ENCODE measurements at places on chromosomes 16 and 17. TPM values are rescaled to one million over a fixed set of nuclear protein-coding genes. Genes with fewer than 3 reads are reported as not detected.

The G6PC1 gene
- total RNA-seq = not detected

The STH gene
- total RNA-seq = not detected

The NKD1 gene
- total RNA-seq = 0.68 TPM

The CDH1 gene
- not detected for total RNA-seq

The HOXB7 gene
- total RNA-seq = 6.6 TPM

The SLC52A1 gene
- not detected for total RNA-seq

The EME1 gene
- 0.88 TPM for total RNA-seq

The PLLP gene
- 0.51 TPM for total RNA-seq

The CHAD gene
- total RNA-seq = not detected

The KRTAP3-1 gene
- total RNA-seq = not detected

The KRT31 gene
- total RNA-seq = not detected

The ITGA2B gene
- not detected for total RNA-seq

The TMEM88 gene
- total RNA-seq = 16.0 TPM

The TP53TG3E gene
- not detected for total RNA-seq

The ZNF597 gene
- total RNA-seq = 2.4 TPM

The OR2C1 gene
- total RNA-seq = not detected

The COQ9 gene
- total RNA-seq = 27.9 TPM

The ABCA6 gene
- total RNA-seq = 220 TPM

The HS3ST3A1 gene
- 0.19 TPM for total RNA-seq

The NTN1 gene
- 5.1 TPM for total RNA-seq

The TMEM235 gene
- not detected for total RNA-seq

The CACNG1 gene
- total RNA-seq = not detected

The CLEC19A gene
- not detected for total RNA-seq

The KRT13 gene
- total RNA-seq = not detected

The TNFSF12 gene
- total RNA-seq = 56.5 TPM

The LGALS9C gene
- not detected for total RNA-seq

The SLC13A2 gene
- not detected for total RNA-seq

The ICAM2 gene
- total RNA-seq = 87.6 TPM

The MSLN gene
- not detected for total RNA-seq

The USP43 gene
- total RNA-seq = 0.22 TPM

The GAST gene
- not detected for total RNA-seq

The LRRC46 gene
- total RNA-seq = 0.66 TPM

The MKS1 gene
- total RNA-seq = 9.0 TPM

The KRT9 gene
- not detected for total RNA-seq

The PRAC1 gene
- not detected for total RNA-seq

The SLC35G3 gene
- not detected for total RNA-seq

The CDYL2 gene
- total RNA-seq = 5.9 TPM

The IGFALS gene
- total RNA-seq = not detected

The CDH11 gene
- total RNA-seq = 42.7 TPM

The KRT40 gene
- total RNA-seq = not detected

The ABCA8 gene
- total RNA-seq = 99.3 TPM

The ZPBP2 gene
- not detected for total RNA-seq

The CCL17 gene
- not detected for total RNA-seq

All from subcutaneous adipose tissue (tissue), 4 donors.